ENCODE measurements at places on chromosomes 7 and 10.

DNA sequence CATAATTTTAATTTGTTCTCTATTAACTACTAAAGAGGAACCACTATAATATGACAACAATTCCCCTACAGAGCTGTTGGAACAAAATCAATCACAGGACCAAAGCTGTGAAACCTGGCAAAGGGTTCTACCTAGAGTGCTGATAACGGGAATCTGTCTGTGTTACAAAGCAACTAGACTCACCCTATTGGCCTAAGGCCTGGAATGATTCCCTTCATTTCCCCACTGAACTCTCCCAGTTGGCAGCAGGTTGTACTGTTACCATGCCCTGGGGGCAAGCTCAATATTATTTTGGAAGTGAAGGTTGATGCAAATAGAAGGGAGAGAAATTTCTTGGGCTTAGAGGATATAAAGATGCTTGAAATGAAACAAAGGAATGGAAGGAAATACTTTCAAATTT is 81.8 kb downstream of the SEMA3A start:
- no peak for DNase-seq

DNA sequence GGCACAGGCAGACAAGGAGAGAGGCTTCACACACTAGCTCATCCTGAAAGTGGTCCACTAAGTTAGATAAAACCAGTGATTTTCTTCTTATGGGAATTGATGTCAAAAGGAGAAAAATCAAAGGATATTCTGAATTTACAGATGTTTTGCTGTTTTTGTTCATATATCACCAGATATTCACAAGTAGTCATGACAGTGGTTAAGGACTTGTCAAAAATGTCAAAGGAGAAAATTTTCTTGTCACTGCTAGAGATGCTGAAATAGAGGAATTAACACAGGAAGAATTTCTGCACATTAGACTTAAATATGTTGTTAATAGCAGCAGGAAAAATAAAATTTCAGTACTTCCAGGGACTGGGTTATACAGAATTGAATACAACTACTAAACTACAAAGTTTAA is 78.3 kb downstream of the PRTFDC1 start:
- DNase-seq: no peak

GRCh38 chr7:133934262-133934976 is 192.7 kb upstream of the LRGUK start:
- DNase-seq: no peak

DNA sequence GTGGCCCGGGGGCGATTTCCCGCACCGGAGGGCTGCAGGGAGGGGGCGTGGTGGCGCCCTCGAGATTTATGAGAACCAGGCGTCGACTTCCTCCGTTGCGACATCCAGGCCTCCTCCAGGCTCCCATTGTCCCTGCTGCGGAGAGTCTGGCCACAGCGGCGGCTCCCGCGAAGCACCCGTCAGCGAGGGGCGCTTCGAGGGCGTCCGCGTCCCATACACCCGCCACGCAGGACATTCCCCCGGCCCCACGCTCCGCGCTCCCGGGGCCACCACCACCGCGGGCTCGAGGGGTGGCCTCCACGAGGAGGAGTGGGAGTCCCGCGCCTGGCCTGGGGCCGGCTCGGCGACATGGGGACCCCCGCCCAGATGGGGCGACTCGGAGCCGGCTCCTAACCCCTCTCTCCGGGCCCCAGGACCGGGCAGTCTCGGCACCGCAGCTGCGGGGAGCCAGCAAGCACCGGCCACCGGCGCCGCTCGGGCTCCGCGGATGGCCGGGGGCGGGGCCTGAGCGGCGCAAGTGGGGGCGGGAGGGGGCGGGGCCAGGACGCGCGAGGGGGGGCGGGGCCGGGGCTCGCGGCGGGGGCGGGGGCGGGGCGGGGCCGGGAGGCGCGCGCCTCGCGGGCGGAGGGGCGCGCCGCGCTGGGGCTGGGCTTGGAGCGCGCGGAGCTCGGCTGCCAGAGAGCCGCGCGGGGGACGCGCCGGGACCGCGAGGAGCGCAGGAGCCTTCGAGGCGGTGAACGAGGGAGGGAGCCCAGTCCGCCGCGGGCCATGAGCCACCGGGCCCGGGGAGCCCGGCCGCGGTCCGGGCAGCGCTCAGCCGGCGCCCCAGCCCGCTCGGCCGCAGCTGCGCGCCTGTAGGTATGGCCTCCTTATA is at the start of gene SH2B2:
TSS of gene SH2B2 (plus strand) at position 632 of the 874 bp plus-strand sequence. CDS start 13,683 bp downstream, outside the sequence.
- DNase-seq: no peak

GRCh38 chr10:132942101-132943057 is at the start of gene CFAP46:
CFAP46 (minus strand) TSS chr10:132942570; CDS start chr10:132942484, 86 bp downstream.
- no peak for DNase-seq

GRCh38 chr7:123798532-123799188 is 46.3 kb upstream of the HYAL4 start:
- no peak for DNase-seq

DNA sequence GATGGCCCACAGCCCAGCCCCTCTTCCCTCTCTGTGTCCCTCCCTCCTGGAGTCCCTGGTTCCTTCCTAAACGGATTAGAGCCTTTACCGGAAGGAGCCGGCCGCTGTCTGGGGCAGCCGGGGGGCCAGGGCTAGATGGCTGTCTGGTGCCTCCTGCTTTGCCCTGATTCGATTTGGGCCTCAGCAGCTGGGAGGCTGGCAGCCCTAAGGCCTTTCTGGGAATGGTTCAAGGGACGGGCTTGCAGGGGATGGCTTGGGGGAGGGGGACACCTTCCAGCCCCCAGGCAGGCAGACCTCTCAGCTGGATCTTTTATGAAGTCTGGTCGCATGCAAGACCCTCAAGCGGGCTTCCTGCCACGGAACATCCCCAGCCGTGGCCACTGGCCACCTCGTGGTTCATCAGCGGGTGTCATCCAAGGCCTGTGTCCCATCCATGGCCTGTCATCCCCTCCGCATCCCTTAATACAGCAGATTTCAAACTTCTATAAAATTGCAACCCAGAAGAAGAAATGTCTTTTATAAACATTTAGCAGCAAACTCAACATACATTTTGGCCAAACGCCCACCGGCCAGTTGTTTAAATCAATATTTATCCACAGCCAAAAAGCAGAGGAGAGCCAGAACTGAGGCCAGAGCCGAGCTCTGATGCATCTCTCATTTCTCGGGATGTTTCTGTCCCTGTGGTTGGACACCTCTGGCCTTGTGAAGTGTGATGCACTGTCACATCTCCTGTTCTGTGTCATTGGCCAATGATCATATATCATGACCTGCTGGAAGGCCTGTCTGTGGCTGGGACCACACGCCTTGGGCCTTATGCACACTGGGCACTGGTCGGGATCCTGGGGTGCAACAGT is 52.0 kb downstream of the GTF2IRD1 start:
- no peak for DNase-seq

GRCh38 chr7:38448584-38449234 is 175.3 kb upstream of the TARP start:
- DNase-seq: no peak

- DNase-seq: peak; percentile 59
These were observed 6.4 kb downstream of the ZSCAN25 start for GRCh38 chr7:99623091-99623693.

DNA sequence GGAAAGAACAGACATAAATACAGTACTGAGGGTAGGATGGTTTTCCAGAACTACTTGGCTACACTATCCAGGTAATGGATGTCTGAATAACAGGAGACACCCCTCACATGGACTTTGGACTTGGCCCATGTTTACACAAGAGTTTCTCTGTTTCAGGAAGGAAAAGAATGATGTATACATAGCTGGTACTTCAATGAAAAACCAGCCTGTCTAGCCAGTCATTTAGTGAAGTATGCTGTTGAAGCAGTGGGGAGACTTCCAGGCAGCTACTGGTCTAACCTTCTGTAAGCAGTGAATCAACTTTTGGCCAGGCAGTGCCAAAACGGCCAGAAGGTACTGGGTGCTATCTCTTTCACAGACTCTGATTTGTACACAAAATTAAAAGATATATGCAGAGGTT is 135.0 kb downstream of the MBL2 start:
- DNase-seq: no peak

Data from keratinocyte (primary cell).